GM10248 (cell line): ENCODE measurements at places on chromosomes 6 and 20.

DNA sequence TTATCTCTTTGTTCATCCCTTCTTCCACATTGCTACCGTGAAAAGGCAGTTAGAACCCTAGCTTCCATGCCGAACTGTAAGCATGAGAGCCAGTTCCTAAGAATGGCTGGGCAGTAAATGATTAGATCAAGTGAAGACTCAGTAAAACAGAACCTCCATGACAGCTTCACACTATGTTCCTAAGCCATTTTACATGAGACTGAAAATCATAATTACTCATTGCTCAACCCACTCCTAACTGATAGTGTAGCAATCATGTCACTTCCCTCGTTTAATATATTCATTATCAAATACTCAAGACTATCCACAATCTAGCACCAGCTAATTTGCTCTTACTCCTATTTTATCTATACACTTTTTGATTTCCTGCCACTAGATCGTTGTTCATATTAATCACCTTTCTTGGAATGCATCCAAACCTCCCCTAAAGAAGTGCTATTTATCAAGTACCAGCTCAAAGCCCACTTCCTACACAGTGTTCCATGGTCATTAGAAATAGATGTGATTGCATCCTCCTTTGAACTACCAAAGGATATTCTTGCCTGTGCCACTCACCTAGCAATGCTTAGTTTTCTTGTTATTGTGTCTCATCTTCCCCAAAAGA lies 6.0 kb downstream of the TMEM30A start:
- DNase-seq, result no peak

DNA sequence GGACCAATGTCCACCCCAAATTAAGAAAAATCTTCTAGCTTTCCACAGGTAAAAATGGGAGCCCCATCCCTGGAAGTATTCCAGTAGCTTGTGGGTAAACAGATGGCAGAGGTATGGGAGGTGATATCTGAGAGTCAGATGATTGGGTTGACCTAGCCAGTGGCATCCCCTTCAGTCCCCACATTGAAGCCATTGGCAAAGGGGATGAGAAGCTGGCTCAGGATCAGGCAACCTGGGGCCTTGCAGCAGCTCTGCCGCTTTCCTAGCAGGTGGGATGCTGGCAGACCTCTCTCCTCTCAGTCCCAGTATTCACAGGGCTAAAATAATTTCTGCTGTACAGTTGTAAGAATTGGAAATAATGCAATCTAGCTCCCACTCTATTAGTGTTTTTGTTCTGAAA lies 108.9 kb upstream of the KCNG1 start:
- DNase-seq, result no peak

DNA sequence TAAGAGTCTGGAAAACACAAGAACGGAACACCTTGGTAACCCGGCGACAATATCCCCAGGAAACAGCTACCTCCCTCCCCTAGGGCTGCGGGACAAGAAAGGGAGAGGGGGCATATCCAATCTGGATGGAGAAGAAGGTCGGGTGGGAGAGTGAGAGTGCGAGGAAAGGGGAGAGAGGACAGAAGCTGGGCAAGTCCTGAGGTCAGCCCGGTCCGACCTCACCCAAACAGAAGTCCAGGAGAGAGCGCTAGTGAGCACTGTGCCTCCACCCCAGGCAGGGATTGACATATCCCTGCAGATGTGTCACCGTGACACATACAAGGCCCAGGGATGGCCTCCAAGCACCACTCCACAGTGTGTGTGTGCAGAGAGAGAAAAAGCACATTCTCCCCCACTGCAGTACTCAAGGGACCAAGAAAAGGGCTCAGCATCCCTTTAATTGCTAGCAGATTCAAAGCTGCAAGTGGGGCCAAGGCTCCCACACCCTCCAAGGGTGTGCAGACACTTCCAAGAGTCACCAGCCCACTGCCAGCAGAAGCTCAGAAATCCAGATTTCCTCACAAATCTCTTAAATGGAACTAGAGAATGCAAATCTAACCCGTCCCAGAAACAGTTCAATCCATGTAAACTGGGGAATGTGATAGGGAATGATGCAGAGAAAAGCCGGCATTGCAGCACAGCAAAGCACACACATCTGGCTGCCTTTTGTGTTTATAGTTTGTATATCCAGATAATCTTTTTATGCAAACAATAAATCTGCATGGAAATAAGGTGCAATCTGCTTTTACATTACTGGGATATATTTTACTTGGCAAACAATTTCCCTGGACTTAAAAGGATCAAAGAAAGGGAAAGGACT lies 3.1 kb downstream of the PXDC1 start:
- peak; percentile 66 for DNase-seq

DNA sequence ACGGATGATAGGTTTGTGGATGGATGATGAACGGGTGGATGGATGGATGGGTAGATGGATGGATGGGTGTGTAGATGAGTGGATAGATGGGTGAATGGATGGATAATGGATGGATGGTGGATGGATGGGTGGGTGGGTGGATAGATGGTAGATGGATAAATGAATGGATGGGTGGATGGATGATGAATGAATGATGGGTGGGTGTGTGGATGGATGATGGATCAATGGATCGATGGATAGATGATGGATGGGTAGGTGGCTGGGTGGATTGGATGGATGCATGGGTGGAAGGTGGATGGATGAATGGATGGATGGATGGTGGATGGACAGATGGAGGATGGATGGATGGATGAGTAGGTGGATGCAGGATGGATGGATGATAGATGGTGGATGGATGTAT lies 394.1 kb downstream of the TAF4 start:
- no peak for DNase-seq

DNA sequence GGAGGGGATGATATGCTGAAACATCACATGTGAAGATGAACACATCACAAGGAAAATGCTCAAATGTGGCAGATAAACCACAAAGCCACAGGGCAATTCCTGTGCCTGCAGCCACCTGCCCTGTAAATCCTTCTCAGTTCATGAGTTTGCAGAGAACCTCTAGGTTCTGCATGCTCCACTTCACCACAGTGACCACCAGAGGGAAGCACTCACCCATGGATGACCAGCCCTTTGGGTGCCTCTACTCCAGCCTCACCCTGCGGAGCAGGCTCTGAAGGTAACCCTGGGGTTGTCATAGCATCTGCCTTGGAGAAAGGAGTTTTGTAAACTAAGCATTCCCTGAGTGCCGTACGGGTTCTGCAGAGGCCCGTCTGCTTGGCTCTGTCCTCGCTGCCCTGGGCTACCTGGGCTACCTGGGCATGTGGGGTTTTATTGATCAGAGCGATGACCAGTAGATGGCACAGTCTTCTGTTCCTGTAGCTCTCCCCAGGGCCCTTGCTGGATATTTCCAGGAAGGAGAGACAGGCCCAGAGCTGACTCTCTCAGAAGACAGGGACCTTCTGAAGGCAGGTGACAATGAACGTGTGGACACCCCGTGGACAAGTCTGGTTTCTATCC lies 31.7 kb upstream of the CST1 start:
- peak; percentile 21 for DNase-seq

GRCh38 chr20:2005831-2006426 lies 12.1 kb upstream of the PDYN start:
- peak; percentile 61 for DNase-seq

- DNase-seq, result peak; percentile 60
Measured at GRCh38 chr20:38645351-38645750, 43.7 kb downstream of the ARHGAP40 start.

GRCh38 chr6:147625946-147626345 lies 117.5 kb downstream of the SAMD5 start:
- DNase-seq, result no peak

DNA sequence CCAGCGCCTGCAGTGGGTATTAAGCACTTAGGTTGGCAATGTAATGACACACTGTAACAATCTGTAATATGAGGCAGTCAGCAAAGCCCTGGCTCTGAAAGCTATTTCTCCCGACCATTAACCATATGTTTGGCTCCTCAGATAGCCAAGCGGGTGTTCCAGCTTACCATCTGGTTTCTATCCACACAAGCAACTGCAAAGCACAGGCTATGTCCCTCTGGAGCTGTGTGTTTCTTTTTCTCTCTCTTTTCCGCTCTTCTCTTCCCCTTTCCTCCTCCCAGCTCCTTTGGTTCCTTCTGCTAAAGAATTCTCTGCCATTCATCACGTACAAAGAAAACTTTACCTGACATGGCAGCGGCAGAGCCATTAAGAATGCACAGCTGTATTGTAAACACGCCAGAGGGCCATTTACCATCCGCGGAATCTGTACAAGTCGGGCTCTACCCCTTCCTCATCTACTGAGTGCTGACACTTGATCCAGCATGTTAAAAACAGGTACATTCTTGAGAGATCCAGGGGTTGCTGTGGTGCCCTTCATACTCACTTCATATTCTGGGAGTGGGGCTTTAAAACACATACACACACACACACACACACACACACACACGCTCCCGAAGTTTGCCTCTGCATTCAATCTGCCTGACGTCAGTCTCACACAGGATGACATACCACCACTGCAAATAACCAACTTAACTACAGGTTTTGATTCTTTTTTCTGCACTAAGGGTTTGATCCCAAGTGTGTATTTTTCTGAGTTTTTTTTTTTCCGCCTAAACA lies 77.2 kb downstream of the BACH2 start:
- DNase-seq, result no peak

DNA sequence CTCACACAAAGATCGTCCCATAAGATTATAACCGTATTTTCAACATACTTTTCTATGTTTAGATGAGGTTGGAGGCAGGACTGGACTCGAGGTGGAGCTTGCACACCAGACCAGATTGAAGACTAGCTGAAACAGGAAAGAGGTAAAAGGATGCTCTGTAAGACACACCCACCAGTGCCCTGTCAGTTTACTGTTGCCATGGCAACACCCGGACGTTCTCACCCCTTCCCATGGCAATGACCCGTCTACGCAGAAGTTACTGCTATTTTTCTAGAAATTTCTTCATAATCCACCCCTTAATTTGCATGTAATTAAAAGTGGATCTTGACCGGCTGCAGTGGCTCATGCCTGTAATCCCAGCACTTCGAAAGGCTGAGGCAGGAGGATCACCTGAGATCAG lies 13.6 kb upstream of the SRSF6 start:
- no peak for DNase-seq

DNA sequence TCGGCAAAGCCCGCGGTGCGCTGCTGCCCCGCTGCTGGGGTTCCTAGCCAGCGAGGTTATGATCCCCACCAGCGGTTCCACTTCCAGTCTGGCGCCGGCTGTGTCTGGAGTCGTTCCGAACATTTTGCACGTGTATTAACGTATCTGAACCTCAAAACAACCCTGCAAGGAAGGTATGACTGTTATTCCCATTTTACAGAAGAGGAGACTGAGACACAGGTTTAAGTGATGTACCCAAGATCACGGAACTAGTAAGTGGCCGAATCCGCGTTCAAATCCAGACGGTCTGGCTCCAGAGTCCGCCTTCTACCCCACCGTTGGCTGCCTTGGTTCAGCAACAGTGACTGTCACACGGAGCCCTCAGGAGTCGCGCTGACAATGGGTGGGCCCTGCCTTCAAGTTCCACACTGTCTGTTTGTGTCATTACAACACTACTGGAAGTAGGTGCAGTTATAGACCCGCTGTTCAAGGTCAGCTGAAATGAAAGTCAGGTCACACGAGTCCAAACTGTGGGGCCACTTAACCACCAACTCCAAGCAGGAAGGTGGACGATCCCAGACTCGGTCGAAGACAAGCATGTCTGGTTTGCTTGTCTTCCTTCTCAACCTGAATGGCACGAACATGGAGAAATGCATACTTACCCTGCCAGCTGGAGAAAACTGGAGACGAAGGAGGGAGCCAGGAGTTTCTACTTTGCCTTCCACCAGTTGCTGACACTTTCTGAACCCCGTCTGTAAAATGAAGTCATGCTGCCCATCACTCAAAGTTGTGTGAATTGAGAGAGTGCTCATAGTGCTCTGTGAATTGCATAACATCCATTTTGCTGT lies 803 bp upstream of the SRXN1 start:
- DNase-seq, result no peak

DNA sequence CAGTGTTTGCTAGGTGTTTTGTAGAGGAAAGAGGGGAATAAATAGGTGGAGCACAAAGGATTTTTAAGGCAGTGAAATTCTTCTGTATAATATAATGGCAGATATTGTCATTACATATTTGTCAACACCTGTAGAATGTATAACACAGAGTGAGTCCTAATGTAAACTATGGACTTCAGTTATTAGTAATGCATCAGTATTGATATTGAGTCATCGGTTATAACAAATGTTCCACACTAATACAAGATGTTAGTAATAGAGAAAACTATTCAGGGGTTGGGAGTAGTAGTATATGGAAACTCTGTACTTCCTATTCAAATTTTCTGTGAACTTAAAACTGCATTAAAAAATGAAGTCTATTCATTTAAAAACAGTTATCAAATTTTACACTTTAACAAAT lies 299.2 kb downstream of the UBE3D start:
- DNase-seq, result no peak

GRCh38 chr6:105902401-105903031 lies 183.6 kb upstream of the PRDM1 start:
- DNase-seq, result no peak

- DNase-seq, result no peak
Measured at GRCh38 chr6:131955192-131955591, 4.0 kb upstream of the CCN2 start.
